ENCODE measurements at places on chromosomes 6 and 20.

- no peak for DNase-seq
Observed at GRCh38 chr20:10111139-10111958, 76.6 kb downstream of the ANKEF1 start.

- no peak for DNase-seq
Observed at GRCh38 chr6:11607383-11607782, 69.8 kb downstream of the TMEM170B start.

GRCh38 chr6:70563530-70563929, 3.2 kb upstream of the SDHAF4 start:
- no peak for DNase-seq

GRCh38 chr6:107731422-107732319, 92.4 kb downstream of the SCML4 start:
- no peak for DNase-seq

- DNase-seq: no peak
Observed at GRCh38 chr20:17655286-17655651, 26.8 kb downstream of the RRBP1 start.

DNA sequence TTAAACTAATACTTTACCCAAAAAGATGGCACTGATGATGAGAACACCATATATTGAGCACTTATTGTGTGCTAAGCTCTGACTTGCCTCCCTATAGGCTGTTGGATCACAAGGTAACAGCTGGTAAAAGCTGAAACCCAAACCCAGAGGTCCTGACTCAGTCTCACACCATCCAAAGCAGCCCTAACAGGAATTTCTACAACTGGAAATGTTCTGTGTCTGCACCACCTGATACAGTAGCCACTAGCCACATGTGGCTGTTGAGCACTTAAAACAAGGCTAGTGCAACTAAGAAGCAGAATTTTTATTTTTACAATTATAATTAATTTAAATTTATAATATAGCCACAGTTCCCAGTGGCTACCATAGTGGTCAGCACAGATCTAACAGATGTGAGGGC, 15.6 kb upstream of the MATN4 start:
- DNase-seq: no peak

DNA sequence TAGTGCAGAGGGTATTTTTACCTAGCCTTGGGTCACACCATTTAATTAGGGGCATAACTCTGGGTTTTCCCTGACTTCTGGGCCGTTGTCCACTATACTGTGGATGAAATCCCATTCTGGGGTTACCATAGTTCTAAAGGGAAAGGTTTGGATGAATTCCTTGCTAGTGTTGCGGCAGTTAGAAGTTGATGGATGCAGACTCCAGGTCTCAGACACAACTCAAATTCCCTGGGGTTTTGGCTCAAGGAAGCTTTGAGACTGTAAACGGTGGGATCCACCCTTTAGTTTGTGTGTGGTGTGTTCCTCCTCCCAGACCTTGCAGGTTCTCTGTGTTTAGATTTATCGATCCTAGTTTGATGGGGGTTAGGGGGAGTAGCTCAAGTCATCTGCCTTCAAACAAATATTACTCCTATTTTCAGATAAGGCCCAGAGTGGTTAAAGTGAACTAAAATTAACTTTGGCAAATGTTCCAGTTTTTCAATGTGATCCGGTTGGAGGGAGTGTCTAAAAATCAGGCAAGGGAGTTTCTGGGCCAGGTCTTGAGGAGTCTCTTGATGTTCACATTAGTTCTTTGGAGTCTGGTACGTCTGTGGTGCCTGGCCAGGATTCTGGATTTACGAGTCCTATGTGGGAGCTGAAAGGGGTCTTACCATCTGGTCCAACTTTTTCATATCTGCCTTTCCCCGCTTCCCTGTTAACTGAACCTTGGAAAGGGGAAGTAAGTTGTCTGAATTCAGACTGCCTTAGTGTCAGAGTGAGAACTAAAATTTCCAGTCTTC, 1.5 kb downstream of the RALY start:
- no peak for DNase-seq

DNA sequence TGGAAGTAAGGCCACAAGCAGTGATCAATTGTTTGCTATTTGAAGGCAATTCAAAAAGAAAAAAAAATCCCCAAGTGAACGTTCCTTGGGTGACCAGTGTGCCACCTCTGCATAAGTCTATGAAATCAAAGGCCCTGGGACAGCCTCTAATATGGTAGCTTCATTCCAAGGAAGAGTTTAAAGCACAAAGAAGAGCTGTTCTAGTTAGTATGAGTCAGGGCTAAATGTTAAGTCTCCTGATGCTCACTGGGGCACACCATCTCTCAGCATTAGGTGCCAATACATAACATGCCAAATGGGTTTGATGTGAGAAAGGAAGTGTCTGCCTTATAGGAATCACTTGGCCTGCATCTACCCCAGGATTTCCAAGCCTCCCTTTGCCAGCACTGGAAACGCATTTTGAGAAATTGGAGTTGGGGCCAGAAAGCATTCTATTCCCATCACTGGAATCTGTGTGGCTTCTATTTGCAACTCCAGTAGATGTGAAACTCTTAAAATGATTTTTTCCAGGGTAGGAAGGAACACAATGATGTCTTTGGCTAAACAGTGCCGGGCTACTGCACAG, 13.0 kb downstream of the UNC5CL start:
- DNase-seq: no peak

GRCh38 chr6:155493694-155494143, 38.1 kb upstream of the NOX3 start:
- peak; percentile 7 for DNase-seq

DNA sequence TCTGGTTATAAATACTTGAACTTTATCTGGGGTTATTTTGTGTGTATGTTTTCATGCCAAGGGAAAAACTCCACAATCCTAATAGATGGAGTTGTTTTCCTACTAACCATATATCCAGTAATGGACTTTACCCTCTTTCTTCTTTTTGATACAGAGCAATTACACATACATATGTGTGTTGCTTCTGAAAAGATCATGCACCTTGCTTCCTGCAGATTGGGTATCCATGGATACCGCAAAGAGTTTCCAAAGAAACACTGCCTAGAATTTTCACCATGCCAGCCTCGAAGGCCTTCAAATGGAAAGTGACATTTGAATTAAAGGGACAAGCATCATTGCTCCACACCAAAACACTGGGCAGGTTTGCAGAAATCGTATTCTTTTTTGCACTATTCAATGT, 26.8 kb downstream of the HDDC2 start:
- no peak for DNase-seq

DNA sequence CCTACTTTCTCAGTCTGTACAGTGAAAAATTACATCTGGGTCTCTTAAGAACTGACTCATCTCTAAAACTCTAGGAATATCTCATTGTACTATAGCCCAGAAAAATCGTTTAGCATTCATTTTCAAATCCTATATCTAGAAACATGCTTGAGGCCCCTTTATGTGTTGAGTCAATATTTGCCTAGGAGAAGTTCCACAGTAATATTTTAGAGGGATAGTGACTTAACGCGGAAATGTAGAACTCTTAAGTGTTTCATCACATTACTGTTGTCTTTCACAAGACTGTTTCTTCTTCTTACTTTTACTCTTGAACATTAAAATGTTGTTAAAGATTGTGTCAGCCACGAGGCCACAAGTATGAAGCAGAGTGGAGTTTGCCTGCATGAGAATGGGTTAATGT, 23.0 kb upstream of the MYLIP start:
- DNase-seq: no peak

- DNase-seq: no peak
Observed at GRCh38 chr20:61459266-61459665, 207.2 kb downstream of the CDH4 start.

DNA sequence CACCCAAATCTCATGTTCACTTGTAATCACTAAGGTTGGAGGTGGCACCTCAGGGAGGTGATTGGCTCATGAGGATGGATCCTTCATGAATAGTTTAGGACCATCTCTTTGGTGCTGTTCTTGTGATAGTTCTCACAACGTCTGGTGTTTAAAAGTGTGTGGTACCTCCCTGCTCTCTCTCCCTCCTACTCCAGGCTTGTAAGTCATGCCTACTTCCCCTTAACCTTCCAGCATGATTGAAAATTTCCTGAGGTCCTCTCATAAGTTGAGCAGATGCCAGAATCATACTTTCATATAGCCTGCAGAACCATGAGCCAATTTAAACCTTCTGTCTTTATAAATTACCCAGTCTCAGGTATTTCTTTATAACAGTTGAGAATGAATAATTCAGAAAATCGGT, 16.6 kb downstream of the HLA-A start:
- DNase-seq: no peak

GRCh38 chr6:192313-192664, 100.0 kb upstream of the DUSP22 start:
- DNase-seq: no peak

DNA sequence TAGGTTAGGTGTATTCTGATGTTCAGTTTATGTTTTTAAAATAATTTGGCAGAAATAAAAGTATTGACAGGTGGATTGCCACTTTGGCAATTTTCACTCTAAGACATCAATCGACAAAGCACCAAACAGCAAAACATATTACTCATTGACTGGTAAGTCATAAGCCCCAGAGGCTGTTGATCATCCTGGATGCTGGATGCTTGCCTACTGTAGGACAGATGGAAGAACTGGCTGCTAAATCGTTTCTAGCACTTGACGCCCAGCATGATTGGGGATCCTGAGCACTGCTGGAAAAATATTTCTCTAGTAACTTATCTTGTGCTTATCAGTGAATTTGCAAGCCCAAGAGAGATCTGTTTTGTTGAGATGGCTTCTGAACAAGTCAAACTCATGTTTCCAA, 1001.9 kb upstream of the FLRT3 start:
- no peak for DNase-seq

- no peak for DNase-seq
Observed at GRCh38 chr6:125637207-125637606, 112.2 kb upstream of the HEY2 start.

DNA sequence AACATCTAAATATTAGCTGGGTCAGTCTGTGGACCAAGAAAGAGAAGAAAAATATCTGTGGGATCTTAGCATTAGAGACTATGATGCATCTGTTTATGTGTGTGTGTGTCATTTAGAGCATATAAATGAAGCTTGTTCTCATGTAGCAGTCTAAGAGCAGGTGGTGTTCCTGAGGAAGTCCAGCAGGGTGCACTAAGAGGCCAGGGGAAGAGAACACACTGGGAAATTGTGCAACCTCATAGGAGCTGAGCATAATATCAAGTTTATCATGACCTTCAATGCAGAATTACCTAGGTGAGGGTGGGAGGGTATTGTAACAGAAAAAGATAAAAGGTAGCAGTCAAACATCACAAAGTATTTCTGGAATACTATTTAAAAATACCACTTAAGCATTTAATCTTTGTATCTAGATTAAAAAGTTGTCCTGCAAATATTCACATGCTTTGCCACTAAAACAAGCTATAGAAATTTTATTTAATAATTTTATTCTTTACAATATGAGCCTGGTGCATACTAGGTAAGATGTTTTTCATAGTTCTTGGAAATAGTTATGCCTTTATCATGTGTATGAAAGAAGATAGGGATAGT, 80.5 kb downstream of the SMPDL3A start:
- DNase-seq: no peak

- DNase-seq: no peak
Observed at GRCh38 chr6:16252686-16253299, 14.4 kb downstream of the GMPR start.

DNA sequence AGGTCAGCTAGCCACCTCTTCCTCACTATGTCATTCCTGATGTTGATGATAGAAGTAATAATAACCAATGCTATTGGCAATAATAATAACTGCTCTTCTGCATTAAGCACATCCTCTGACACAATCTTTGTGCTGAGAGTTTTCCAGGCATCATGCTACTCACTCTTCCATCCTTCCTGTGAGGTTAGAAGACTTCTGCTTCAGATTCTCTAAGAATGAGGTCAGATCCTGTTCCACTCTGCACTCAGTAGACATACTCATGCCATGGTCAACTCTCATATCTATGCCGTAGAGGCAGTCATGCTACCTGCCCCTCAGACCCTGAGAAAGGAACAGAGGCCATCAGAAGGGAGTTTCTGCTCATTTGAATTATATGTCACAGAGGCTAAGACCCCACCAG, 98.1 kb upstream of the TOP1 start:
- DNase-seq: no peak

DNA sequence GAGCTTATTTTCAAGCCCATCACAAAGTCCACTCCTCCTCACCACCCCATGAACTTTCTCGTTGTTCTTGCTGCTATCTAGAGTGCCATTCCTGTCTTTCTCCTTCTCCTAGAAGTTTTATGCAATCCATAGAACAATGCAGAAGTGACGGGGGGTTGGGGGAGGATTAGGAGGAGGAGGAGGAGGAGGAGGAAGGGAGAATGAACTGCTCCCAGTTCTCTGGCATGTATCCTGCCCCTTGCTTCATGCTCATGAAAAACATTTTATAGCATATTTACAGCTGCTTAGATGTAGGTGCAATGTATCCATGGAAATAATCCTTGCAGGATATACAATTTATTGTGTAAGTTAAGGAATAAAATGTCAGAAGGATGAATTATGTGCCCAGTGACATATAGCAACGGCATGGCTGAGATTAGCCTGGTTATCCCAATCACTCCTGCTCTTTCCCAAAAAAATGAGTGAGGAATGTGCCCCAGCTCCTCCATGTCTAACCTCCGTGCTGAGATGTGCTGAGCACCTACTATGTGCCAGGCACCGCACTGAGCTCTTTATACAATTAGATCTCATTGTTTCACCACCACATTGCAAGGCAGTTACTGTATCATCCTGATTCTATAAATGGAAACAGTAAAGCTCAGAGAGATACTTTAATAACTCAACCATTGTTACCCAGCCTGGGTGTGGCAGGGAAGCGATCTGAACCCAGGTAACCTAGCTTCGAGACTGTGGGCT, 41.6 kb upstream of the TFAP2C start:
- no peak for DNase-seq

- DNase-seq: peak; percentile 90
Observed at GRCh38 chr20:3811467-3812258, 8.7 kb upstream of the AP5S1 start.

- DNase-seq: no peak
Observed at GRCh38 chr6:130671119-130671518, 156.1 kb upstream of the SMLR1 start.

DNA sequence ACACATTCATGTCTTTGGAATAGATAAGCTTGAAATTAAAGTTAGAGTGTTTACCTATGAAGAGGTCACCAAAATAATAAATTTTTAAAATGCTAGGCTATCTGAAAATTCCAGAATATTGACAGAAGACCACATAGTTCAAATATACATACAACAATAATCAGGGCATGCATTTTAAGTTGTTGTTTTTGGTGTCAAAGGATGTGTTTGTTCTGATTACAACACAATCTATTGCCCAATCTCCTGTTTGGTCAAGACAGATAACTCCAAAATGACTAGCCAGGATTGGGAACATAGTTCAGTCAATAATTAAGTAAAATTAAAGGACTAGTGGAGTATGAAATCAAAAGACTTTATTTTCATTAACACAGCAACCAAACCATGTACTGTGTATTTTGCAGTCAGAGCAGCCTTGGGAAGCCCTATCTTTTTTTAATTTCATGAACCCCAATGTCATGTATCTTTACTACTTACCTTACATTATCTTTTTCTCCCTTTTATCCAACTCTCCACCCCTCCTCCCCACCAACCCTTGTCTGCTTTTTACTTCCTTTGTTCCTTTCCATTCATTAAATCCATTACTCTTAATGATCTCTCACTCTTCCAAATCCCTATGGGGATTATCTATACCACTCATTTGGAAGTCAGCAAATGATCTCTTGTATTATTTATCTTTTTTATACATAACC, 111.2 kb downstream of the CDK19 start:
- DNase-seq: no peak

Measured in activated CD4-positive, alpha-beta T cell treated with anti-CD3 and anti-CD28 coated beads for 4 hours (primary cell).